NCI-H345 (cell line): ENCODE measurements at places on chromosomes 12 and 14.

DNA sequence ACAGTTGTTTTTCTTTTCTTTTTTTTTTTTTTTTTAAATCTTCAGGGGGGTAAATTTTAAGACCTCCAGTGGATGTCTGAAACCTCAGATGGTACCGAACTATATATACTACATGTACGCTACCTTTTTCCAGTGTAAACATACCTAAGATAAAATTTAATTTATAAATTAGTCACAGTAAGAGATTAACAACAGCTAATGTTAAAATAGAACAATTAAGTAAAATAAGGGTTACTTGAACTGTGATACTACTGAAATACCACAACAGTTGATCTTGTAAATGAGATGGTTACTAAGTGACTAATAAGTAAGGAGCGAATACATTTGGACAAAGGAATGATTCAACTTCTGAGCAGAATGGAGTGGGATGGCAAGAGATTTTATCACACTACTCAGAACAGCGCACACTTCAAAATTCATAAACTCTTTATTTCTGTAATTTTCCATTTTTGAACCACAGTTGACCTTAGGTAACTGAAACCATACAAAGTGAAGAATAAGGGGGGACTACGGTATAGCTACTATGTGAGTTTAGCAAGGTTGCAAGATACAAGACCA lies 80.5 kb upstream of the PCED1B start:
- no peak for DNase-seq

GRCh38 chr14:63895510-63895909 lies 42.7 kb downstream of the SYNE2 start:
- peak; percentile 22 for DNase-seq

- DNase-seq = no peak
These were observed 7.2 kb downstream of the LGALS3 start for GRCh38 chr14:55136241-55136640.

- DNase-seq = no peak
These were observed 44.5 kb upstream of the ESRRB start for GRCh38 chr14:76331328-76332011.

DNA sequence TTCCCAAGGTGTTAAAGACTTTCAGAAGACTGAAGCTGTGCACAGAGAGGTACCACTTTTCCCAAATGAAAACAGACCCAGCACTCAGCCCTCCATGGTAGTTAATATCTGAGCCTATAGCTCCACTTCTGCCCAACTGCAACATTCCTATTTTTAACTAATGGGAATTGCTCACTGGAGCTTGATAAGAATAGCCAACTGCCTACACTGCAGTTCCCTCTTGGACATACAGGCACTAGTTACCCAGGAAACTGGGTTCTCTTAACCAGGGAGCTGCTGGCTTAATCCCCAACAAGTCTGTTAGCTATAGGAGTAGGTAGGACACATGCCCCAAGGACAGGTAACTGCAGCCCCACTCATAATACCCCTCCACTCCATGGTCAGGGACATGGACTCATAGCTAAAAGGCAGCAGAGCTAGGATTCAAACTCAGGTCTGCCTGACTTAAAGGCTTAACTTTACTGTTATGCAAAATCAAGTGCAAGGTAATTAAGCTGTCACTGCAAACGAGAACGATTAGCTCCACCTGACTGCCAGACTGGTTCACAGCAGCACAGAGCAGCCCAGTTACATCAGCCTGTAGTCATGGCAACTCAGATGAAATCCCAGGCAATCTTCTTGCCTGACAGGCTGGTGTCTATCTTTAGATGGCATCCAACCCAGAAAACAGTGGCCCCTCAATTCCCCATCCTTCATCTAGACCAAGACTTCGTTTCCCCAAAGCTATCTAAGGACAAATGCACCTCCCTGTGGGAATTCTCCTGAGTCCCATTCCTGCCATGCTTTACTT lies 77.1 kb upstream of the ACTN1 start:
- no peak for DNase-seq

GRCh38 chr14:105495101-105495989 lies 4.3 kb downstream of the TEDC1 start:
- DNase-seq = no peak

GRCh38 chr14:106286697-106287290 lies 760.4 kb downstream of the TMEM121 start:
- DNase-seq = no peak

DNA sequence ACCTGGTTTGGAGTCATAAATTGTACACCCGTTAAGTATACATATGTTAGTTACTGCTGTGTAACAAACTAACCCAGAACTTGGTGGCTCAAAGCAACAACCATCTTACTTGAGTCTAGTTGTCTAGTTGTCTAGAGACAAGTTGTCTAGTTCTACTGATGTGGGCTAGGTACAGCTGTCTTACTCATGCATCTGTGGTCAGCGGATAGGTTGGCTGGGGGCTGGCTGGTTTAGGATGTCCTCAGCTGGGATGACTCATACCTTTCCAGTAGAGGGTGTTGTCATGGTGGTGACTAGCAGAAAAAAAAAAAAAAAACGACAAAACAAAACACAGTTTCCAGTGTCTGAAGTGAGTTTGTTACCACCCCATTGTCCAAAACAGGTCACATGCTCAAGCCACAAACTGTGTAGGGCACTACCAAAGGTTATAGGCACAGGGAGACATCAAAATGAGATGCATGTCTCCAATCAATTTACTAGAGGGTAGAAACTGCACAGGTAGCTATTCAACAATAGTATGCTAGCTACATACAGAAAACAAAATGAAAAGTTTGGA lies 680.3 kb downstream of the MED13L start:
- no peak for DNase-seq

DNA sequence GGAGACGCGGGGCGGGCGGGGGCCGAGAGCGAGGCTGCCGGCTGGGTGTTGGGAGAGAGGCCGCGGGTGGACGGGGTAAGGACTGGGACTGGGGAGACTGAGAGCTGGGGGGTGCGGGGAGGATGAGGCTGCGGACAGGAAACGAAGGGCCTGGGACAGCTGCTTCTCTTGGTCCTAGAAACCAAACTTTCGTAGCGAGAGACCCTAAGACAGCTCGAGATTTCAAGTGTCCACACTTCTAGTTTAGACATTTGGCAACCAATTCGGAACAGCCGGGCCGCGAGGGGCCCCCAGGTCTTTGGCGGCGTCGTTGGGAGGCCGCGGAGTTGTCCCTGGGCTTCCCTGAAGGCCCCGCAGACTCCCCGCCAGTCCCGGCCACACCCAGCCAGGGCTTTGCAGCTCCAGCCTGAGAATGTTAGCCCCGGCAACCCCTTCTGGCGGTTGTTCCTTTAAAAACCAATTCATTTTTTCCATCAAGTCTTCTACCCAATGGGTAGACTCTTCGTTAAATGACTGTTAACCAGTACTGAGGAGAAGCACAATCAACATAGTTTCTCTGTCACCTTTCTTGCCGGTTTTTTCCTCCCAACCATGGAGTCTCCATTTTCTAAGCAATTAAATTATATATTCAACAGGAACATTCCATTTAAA lies 11.5 kb downstream of the NKX2-1 start:
- DNase-seq = peak; percentile 39

DNA sequence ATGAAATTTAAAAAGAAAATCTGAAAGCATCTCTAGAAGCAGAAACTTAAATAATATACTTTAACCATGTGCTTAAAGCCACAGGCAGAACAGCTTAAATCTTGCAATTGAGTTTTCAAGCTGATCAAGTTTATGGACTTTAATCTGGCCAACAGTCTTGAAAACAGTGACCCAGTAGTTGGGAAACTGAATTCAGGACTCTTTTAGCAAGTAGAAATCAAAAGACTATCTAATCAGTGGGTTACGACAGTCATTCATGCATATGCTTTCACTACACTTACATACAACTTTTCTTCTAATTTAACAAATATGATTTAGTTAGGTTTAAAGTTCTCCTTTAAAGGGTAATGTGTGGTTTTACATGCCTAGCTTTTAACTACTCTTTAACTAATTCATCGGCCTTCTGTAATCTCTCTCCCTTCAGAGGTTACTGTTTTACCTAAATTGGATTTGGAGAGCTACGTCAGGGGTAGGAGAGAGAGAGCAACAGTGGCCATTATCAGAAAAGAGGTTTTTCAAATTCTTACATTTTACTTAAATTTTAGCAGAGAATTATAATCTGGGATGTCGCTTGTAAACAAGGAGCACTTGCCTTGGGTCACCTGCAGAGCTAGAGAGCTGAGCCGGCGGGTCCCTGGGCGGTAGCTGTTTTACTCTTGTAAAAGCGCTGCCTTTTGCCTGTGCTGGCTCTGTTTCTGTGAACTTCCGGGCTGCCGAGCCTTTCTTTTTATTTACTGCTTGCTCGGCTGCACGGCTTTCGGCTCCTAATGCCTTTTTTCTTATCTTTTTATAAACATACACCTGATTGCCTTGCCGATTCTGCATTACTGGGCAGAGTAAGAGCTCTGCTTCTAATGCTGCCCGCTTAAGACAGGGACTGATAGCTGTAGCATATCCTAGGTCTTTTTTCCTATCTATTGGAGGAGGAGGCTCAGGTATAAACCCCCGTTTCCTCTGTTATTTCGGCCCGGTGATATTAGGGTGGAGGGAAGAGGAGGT lies 17.4 kb upstream of the LYZ start:
- no peak for DNase-seq

DNA sequence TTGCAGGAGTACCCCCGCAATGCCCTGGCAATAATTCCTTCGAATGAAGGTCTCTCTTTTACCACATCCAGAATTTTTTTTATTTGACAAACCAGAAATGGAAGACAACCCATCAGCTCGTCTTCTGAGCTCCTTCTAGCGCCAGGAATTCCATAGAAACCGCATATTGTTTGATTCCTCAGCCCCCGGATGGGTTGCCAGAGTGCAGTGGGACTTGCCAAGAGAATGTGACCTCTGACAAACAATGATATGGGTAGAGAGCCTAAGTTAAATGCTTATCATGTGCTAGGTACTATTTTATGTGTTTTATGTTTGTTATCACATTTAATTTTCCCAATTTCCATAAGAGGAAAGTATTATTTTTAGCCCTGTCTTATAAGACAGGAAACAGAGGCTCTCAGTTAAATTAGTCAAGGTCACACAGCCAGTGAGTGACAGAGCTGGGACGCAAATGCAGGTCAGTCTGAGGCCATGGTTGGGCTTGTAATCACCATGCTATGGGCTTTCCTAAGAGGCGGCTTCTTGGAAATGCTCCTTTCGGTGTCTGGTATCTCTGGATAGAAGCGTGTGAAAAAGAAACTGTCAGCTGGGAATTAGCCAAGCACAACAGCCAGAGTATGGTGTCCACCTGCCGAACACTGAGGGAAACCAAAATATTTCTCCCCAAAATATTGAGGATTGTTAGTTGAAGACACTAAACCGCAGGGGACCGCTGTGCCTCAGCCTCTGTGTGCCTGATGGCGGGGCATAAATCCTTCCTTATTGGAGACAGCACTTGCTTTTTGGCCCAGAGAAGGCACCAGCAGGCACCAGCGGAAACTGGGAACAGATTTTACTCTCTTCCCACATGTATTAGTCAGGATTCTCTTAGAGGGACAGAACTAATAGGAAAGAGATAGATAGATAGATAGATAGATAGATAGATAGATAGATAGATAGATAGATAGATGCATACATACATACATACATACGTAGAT lies 29.4 kb upstream of the ETFBKMT start:
- no peak for DNase-seq

GRCh38 chr12:108816652-108817335 lies 40.6 kb downstream of the SSH1 start:
- DNase-seq = peak; percentile 9

- DNase-seq = no peak
These were observed 15.1 kb downstream of the PLBD2 start for GRCh38 chr12:113373440-113373839.

GRCh38 chr14:88516861-88517357 lies 37.9 kb downstream of the PTPN21 start:
- peak; percentile 31 for DNase-seq

DNA sequence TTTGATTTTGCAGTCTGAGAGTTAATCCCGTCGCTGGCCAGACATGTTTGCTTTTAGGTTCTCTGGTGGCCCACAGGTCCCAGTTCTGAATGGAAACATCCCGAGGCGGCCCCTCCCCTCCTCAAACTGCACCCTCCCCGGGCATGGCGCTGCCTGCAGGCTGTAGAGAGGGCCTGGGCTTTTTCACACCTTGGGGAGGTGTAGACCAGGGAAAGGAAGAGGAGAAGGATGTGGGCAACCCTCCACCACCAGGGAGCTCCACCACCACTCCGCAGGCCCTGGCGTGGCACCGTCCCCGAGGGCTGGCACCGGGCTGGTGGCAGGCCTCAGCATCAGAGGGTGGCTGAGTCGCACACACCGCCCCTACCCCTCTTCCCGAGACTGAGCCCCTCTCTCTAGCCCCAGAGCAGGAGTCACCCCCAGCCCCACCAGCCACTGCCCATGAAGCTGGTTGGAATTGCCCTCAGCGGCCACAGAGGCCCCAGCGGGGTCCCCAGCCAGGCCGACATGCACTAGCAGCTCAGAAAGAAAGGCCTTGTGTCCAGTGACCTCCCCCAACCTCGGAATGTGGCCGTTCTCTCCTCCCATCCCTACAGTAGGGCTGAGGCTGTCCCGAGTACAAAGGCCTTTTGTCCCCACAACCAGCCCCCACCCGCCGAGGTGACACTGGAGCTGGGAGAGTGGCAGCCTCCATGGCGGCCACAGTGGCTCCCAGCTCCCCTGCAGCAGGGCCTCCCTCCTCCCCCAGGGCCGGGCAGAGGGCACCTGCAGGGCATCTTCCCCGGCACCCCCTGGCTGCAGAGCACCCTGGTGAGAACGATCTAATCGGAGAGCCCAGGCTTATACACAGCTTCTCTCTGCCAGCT lies 23.5 kb upstream of the INF2 start:
- no peak for DNase-seq

DNA sequence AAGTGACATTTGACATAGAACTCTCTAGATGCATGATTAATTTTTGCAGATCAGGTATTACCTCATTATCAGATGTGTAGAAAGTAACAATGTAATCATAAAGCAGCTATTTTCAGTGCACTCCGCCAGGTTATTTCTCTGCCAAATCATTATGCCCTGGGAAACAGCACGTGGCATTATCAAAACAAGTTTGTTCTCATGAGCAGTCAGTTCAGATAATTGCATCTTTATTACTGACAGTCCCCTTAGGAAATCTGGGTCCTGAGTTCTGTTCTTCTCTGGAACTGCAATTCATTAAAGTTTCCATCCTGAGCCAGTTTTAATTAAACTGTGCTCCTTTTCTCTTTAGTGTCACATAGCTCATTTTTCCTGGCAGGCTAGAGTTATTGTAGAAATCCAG lies 94.7 kb upstream of the KRR1 start:
- no peak for DNase-seq

DNA sequence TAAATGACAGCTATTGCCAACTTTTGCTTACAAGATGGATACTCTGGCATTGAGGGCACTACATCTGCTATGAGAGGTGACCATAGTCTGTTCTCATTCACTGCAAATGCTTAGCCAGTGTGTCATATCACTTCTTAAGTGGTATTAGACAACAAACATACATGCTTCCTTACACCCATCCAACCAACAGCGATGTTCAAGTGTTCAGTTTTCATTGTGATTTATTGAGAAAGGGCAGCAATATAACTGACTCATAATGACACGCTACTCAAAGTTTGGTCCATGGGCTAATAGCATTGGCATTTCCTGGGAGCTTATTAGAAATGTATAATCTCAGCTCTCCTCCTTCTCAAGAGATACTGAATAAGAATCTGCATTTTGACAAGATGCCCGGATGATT lies 181.7 kb downstream of the NPAS3 start:
- DNase-seq = no peak

GRCh38 chr14:33406766-33407165 lies 468.1 kb downstream of the NPAS3 start:
- no peak for DNase-seq
